ENCODE measurements at places on chromosomes 16 and 17. TPM values are rescaled to one million over a fixed set of nuclear protein-coding genes. Genes with fewer than 3 reads are reported as not detected.

The OTOA gene
- 0.21 TPM for polyA plus RNA-seq

The KRTAP4-6 gene
- not detected for polyA plus RNA-seq

The ATP2A1 gene
- polyA plus RNA-seq: 9.9 TPM

The KLHL10 gene
- polyA plus RNA-seq: 0.27 TPM

The UTP4 gene
- polyA plus RNA-seq: 72.4 TPM

The LRRC37A gene
- 8.2 TPM for polyA plus RNA-seq

The OTOP3 gene
- polyA plus RNA-seq: not detected

The AIPL1 gene
- not detected for polyA plus RNA-seq

The NPIPB9 gene
- 5.5 TPM for polyA plus RNA-seq

The EFNB3 gene
- 21.3 TPM for polyA plus RNA-seq

The KRTAP1-1 gene
- polyA plus RNA-seq: not detected

The IL17C gene
- not detected for polyA plus RNA-seq

The MT1M gene
- polyA plus RNA-seq: not detected

The SEZ6L2 gene
- 13.6 TPM for polyA plus RNA-seq

Data from renal pelvis (tissue), 12 donors.